RPMI7951 (cell line): ENCODE measurements at places on chromosomes 12 and 14.

DNA sequence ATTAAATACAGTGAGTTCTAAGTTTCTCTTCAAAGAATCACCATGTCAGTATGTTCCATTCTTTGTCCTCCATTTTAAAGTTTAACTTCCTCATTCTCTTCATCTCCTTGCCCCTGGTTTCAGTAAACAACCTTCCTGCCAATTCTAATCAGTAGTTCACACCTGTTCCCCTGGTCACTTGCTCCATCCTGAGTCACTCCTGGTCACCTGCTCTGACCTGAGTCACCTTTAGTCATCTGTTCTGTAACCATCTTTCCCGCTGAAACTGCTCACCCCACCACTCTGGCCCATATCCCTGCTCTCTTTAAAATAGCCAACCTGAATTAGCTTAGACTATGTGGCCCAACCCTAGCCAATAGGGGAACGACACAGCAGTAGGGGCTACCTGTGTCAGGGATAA lies 1447.4 kb upstream of the TMEM132C start:
- no peak for DNase-seq

DNA sequence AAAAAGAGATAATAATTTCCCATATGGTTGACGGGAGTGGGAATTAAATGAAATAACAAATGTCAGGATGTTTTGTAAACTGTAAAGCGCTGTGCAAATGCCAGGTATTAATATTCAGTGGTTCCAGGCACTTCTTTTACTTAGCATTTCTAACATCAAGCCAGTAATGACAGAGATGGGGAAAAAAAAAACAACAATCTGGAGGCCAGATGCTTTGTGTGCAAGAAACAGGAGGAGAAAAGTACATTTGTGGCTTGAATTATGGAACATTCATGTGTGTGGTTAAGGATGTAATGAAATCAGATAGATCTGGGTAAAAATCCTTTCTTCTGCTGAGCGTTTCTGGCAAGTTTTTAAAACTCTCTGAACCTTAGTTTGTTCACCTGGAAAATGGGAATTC lies 509.6 kb downstream of the FUT8 start:
- peak; percentile 4 for DNase-seq

DNA sequence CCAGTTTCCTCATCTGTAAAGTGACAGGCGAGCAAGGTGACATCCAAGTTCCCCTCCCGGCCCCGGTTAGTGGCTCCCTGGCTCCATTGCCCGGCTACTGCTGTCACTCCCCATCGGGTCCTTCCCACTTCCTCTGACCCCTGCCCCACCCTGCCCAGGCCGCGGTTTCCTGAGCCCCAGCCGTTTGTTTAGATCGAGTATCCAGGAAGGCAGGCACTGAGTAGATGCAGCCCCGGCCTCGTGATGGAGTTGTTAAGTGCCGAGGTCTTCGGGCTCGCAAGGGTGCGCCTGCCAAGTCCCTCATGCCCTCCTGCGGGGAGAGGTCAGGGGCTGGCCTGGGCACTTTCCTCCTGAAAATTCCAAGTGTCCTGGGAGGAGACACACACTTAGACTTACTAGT lies 55.4 kb downstream of the TEAD4 start:
- no peak for DNase-seq

DNA sequence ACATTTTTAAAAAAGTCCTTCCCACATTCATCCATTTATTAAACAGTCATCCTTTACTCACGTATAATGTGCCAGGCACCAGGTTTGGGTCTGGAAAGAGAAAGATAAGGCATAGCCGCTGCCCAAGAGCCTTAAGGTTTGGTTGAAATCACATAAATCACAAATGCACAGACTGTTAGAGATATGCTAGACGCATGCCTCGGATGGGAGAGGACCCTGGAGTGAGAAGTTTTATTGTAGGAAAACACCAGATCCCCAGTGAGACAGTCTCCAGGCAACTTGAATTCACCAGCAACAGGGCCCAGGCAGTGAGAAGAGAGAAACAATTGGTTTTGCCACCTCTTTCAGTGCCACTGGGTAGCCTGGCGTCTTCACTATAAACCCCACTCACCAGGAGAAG lies 305.9 kb upstream of the AMIGO2 start:
- no peak for DNase-seq

DNA sequence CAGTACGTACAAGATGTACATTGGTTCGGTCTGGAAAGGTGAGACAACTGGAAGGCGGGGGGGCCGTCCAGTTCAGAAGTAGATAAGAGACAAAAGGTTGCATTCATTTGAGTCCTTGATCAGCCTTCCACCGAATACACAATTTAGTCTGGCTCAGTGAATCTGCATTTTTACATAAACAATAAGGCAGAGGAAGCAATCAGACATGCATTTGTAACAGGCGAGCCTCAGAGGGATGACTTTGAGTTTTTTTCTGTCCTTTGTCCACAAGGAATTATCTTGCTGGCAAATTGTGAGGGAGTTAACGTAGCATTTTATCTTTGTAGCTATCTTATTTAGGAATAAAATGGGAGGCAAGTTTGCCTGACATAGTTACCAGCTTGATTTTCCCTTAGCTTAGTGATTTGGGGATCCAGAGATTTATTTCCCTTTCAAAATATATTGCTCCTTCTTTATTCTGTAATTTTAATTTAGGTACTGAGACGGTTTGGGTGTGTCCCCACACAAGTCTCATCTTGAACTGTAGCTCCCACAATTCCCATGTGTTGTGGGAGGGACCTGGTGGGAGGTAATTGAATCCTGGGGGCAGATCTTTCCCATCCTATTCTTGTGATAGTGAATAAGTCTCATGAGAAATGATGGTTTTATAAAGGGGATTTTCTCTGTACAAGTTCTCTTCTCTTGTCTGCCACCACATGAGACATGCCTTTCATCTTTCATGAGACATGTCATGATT lies 59.4 kb downstream of the TESPA1 start:
- DNase-seq, result no peak

GRCh38 chr14:71749613-71750238 lies 182.5 kb upstream of the RGS6 start:
- DNase-seq, result no peak

- DNase-seq, result peak; percentile 13
Observed at GRCh38 chr12:32947206-32948067, 50.9 kb upstream of the PKP2 start.

DNA sequence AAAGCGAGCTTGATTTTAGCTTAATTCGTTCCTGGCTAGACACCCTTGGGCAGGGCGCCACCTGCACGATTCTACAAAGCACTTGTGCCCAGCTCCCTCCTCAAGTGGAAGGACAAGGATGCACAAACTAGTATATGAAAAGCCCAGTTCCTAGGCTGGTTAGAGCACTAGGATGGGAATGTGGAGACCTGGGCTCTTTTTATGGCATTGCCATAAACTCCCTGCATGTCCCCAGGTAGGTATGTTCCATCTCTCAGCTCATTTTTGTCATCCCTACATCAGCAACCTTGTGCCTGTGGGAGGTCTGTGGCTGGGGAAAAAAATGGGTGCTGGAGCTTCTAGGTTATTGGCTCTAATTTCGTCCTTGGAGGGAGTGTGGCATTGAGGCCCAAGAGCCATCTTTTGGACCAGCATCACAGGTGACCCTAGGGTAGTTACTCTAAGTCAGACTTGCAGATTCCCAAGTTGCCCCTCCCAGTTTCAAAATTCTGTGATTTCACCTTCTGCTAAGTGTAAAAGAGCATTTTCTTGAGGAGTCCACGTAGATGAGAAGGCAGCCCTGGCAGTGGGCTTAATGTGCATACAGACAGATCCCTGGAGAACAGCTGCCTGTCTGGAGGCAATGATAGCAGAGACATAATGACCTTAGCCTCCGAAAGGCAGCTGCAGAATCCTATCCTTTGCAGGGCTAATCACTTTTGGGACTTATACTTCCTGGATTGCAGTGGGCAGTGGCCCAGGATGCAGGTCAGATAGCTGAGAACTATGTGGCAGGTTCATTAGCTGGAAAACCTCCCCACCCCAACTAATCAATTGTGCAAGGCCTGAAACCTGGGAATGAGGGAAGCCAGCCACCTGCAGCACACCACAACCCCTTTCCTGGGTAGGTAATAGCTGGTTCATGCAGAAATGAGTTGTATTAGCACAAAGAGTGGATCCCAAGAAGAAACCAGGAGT lies 47.6 kb upstream of the BDKRB2 start:
- DNase-seq, result no peak

DNA sequence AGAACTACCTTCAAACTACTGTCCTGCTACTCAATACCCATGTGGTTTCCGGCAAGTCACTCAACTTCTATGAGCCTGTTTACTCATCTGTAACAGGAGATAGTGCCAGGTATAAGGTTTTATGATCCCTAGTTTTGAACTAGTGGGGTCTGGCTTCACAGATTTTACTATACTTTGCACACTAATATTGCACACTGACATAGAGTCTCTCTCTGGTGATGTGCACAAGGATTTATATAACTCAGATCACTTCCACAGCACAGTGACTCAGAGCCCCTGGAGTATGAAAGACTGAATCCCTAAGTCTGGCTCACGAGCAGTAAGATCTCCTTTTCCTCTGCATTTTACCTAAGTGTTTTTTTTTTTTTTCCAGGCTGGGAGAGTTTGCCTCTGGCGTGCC lies 69.7 kb upstream of the SLC38A2 start:
- peak; percentile 52 for DNase-seq

DNA sequence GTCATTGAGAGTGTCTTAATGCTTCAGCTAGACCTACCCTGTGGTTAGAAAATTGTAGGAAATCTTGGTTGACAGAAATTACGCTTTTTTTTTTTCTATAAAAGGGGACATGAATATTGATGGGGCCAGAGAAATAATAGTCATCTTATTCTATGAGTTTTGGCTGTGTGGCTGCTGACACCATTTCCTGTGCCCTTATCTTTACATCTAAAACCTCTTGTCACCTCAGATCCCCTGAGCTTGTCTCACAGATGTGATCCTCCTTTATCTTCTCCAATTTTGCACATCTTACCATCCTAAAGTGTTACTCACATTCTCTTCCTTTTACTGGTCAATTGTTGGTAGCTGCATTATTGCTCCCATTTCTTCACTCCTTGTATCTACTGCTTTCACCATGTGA lies 36.1 kb downstream of the ASCL1 start:
- DNase-seq, result no peak

DNA sequence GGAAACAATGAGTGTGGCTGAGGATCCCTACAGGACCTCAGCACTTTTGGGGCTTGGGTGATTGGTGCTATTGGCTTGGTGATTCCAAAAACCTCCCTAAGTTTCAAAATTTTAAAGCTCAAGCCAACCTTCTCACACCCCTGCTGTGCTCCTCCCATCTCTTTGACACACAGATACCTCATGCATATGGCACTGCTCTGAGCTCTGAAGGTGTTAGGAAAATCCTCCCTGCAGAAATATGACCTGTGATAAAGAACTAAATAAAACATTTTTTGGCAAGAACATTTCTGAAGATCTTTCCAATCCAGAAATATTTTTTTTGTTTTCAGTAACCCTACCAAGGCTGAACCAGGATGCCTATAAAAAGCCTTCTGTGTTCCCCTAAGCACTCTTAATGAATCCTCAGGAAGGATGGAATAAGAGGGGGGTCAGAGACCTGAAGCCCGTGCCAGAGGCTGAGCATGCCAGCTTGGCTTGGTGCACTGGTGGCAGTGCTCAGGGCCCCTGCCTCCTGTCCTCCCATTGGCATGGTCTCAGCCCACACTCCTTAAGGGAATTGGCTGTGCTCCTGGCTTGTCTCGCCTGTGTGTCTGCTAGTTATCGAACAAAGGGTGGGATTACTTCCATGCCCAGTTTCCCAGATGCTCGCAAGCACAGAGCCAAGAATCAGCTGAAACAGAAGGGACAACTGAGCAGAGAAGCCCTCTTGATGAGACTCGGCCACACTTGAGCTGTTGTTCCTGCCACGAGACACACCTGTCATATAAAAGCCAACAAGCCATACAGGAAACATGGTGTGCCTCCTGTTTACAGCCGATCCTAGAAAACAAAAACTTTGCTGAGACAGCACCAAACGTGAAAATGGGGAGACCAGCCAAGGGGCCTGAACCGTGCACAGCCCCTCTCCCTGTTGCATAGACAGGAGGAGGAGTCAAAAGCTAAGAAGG lies 132.7 kb upstream of the EEA1 start:
- no peak for DNase-seq

- no peak for DNase-seq
Observed at GRCh38 chr12:81010641-81011040, 67.2 kb upstream of the ACSS3 start.

DNA sequence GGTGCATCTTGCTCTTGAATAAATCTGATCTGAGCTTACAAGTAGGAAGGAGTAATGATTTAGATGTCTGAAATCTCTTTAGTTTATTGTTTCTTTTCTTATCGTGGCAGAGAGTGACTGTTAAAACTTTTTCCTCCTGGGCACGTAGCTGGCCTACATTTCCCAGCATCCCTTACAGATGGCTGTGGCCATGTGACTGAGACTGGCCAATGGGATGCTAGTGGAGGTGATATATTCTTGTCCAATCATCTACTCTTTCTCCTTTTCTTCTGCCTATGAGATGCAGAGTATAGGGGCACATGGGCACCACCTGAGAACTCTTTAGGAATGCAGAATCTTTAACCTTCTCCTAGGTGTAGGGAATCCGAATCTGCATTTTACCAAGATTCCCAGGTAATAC lies 237.3 kb downstream of the RGS6 start:
- peak; percentile 1 for DNase-seq

DNA sequence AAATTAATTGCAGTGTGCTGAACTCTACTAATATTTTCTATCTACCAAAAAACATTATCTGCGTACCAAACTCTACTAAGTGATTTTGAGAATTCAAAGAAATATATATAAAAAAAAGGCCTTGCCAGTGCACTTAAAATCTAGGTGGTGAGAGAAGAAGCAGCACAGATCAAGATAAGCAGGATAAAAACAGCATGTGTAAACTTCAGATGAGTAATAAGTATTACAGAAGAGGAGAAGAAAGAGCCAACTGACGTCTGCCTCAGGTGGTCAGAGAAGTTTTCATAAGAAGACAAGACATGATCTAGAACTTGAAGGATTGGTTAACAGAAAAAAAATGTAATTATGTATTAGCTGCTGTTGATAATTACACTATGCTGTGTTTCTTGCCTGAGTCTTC lies 166.4 kb downstream of the DUSP6 start:
- no peak for DNase-seq

GRCh38 chr12:5806371-5807089 lies 138.5 kb downstream of the ANO2 start:
- DNase-seq, result peak; percentile 49

GRCh38 chr12:108176292-108176691 lies 47.2 kb downstream of the WSCD2 start:
- DNase-seq, result no peak

GRCh38 chr12:42236017-42236416 lies 2.0 kb downstream of the YAF2 start:
- DNase-seq, result no peak

DNA sequence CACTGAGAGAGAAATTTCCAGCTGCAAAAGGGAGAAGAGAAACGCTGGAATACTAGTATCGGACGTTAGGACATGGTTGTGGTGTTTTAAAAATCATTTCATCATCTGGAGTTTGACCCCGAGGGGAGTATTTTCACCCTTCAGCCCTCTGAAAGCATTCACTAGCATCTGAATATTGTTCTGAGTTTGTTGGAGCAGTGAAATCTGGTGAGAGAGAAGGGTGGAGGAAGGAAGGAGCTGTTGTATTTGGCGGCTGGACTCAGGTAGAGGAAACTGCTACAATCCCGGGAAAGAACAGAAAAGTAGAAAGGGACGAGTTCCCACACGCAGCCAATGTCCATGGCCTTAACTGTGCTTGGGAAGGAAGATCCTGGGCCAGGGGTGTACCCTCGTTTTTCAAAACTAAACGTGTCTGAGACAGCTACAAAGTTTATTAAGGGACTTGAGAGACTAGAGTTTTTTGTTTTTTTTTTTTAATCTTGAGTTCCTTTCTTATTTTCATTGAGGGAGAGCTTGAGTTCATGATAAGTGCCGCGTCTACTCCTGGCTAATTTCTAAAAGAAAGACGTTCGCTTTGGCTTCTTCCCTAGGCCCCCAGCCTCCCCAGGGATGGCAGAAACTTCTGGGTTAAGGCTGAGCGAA lies 896 bp upstream of the CDKN1B start:
- DNase-seq, result no peak
